ENCODE measurements at places on chromosomes 3 and 15.

DNA sequence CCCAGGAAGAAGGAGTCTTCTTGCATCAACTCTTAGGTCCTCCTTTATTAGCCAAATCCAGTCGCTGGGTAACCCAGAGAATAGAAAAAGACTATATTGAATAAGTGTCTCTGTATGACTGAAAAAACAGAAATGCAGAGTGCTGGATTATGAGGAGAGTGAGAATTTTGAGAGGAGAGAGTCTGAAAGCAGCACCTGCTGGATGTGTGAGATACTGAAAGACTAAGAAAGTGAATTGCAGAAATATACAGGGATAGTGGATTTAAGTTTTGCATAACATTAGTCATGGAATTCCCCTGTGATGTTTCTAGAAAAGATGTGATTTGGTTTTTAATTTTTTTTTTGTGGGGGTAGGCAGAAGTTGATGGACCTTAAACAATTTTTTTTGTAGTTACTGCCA lies 296.5 kb downstream of the MECOM start:
- no peak for DNase-seq

DNA sequence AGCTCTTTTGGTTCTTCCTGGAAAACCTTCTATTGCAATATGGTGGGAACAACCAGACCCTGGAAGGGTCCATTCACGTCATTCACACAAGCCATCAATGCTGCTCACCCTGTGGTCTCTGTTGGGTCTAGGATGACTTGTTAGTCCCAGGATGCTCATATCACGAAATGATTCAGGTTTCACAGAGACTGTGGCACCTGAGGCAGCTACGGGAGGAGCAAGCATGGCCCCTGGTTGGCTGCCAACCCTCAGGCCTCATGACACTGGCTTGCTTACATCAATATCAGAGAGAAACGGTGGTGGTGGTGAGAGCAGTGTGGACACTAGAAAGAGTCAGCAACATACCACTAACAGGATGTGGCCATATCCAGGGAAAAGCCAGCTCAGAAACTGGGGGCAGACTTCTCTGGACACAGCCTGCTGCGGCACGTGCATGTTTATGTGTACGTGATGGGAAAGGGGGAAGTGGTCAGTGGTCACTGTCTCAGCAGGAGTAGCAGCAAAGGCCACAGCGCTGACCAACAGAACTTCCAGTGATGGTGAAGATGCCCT lies 208.9 kb upstream of the ST8SIA2 start:
- no peak for DNase-seq

DNA sequence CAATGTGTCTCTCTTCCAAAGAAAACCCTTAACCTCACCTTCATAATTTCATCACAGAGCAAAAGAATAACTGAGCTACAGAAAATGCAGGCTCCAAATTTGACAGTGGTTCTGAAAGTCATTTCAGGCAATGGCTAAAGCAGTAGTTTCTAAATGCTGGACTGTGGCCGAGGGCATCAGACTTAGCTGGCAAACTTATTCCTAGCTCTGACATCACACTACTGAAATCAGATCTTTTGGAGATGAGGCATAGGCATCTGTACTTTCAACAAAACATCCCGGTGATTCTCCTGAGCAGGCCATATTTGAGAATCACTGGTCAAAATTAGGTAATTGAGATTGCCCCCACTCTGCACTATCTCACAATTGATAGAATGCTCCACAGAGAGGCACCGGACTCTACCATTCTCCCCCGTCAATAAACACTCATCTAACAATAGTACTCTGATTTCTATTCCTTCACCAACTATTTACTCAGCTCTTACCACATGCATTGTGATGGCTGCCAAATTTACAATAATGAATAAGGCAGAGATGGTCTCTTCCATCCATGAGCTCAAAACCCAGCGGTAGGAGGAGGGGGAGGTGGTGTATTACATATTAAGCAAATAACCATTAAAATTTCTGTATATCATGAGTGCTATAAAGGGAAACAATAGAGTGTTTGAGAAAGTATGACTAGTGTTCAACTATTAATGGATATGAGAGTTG lies 57.3 kb upstream of the SPRED1 start:
- DNase-seq, result no peak

DNA sequence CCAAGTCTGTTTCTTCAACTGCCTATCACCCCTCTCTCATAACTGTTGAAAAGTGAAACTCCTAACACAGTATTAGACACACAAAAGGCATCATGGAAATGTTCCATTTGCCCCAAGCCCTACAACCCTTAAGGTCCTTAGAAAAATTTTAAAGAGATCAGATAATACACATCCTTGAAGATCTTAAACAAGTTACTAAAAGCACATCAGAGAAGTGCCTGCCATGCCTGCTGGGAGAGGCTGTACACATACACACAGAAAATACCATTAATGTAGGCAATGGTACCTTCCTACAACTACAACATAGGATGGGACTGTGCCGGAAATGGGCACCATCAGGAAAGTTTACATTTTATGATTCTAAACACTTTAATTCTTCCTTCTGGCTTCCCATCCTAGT lies 3.3 kb downstream of the ADAM10 start:
- no peak for DNase-seq

- DNase-seq, result no peak
These were observed 45.7 kb upstream of the ABI3BP start for GRCh38 chr3:101038880-101039279.

- no peak for DNase-seq
These were observed 13.7 kb upstream of the HEG1 start for GRCh38 chr3:125069452-125069851.
